ENCODE measurements at places on chromosomes 1 and 21.
A peak's percentile ranks its signal among the peaks of the same experiment; 100 is the strongest.

GRCh38 chr1:202289009-202289408 is 52.7 kb downstream of the UBE2T start:
- DNase-seq: no peak

- DNase-seq: no peak
Observed at GRCh38 chr1:17098446-17099317, 20.6 kb downstream of the PADI2 start.

DNA sequence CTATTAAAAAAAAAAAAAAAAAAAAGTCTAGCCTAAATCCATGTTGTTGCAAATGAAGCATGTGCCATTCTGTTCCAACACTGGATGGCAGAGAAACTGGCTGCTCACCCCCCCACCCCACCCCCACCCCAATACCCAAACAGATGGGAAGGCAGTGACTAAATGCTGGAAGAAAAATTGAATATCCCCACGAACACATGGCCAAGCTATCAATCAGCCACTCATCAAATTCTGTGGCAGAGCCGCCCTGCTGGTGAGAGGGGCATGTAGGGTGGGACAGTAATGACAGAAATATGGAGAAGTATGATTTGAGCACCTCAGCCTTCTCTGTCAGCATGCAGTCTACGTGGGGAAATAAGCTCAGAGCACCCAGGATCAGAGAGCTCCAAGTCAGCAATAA is 34.1 kb downstream of the OPTC start:
- no peak for DNase-seq

GRCh38 chr1:27967106-27967883 is 7.5 kb downstream of the XKR8 start:
- no peak for DNase-seq

GRCh38 chr1:31712630-31713029 is 8.8 kb upstream of the COL16A1 start:
- no peak for DNase-seq

DNA sequence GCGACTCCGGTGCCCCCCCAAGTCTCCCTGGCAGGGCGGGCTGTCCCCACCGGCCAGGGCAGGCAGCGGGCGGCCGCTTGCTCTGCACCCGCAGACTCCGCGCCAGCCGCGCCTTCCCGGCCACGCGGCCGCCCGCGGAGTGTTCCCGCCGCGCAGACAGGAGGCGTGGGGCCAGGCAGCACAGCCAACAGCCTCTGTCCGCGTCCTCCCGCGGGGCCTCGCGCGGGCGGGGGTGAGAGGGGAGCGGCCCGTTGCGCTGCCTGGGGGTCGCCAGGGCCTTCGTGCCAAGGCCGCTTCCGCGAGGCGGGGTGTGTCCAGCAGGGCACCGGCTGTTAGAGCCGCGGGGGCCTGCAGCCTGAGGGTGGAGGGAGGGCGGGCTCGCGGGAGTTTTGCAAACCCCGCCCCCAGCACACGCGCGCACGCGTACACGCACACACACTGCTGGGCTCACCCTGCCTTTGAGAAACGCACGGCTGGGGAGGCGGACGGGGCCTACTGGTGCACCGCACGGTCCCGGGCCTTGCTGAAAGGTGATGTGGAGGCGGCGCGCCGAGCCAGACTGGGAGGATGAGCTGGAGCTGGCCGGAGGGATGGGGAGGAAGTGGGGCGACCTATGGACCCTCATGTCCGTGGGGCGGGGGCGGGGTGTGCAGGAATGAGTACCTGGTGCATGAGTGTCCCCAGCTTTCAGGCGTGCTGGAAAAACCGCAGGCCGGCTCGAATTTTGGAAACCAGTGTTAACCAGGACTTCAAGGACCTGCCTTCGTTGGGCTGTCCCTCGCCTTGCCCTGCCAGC is 41.5 kb downstream of the KIAA1614 start:
- peak; percentile 72 for DNase-seq

DNA sequence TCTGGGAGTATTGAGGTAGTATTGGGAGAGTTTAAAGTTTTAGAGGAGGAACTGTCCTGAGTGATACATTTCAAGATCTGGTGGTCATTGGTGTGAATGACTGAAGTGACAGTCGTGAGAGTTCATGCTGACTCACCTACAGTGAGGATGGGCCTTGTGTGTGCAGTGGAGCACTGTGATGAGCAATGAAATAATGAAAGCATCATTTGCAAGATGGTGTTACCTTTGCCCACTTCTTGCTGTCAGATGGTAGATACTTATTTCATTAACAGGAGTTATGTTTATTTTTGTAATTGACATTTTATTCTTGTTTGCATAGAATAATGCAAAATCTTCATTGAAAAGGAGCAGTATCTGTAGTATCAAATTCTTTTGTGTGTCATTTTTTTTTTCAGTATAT is 29.0 kb downstream of the POU2F1 start:
- DNase-seq: no peak

GRCh38 chr21:25980710-25981109 is 189.9 kb downstream of the APP start:
- DNase-seq: no peak

DNA sequence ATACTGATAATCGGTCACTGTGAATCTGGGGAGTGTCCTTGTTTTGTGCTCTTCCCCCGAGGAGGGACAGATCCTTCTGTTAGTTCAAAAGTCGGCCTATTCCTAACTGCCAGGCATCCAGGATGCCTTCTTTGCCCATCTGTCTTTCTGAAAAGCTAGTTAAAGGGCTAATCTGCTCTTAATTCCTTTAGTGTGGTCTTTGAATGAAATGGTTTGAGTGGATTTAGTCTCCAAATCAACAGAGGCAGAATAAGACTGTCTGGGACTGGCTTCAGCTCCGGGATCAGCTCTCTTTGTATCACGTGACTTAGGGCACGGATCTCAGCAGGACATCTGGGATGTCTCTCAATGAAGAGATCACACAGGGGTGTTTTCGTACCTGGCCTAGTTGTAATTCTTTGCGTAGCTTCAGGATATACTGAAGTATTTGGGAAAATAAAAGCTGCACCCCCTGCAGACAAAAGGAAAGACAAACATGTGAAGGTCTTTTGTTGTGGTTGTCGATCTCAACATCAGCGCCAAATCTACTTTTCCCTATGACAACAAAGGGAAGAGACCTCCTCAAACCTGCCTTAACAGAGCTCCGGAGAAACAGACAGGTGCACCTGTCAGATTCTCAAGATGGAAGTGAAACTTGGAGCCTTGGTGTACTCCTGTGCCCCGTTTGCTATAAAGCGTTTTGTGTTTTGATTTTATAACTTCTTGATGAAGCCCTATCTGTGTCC is 97.9 kb downstream of the ERG start:
- no peak for DNase-seq

- no peak for DNase-seq
Observed at GRCh38 chr1:107326824-107327445, 186.1 kb downstream of the NTNG1 start.

- DNase-seq: no peak
Observed at GRCh38 chr1:1421147-1421906, at the start of gene ANKRD65. ANKRD65 (minus strand) TSS chr1:1421276; CDS start chr1:1421005, 271 bp downstream.

DNA sequence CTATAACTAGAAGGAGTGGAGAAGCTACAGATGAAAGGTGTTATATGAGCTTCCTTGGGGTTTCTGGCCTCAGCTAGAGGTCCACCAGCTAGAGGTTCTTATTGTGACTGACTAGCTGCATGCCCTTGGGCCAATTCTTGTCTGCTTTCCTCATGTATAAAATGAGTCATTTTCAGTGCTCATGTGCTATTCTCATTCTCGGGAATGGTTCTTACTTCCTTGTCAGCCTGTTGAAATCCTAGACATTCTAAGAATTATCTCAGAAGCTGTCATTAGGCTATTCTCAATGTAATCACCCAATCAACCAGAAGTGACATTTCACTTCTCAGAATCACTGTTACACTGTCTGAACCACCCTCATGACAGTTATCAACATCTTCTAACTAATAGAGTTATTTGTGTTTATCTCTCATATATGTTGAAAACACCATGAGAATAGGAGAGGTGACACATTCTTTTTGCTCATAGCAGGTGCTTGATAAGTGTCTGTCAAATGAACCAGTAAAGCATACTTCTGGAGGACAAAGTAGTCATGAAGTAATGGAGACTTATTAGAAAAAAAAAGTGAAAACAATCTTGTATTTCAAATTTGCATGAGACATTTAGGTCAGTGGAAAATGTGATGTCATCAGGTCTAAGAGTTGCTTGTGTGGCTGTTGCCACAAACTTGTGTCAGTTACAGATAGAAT is 122.8 kb upstream of the IVNS1ABP start:
- peak; percentile 60 for DNase-seq

- no peak for DNase-seq
Observed at GRCh38 chr1:233675446-233675845, 61.5 kb downstream of the KCNK1 start.

GRCh38 chr1:240101737-240102136 is 10.1 kb downstream of the FMN2 start:
- no peak for DNase-seq

- DNase-seq: no peak
Observed at GRCh38 chr1:11499601-11500331, 20.8 kb downstream of the DISP3 start.

- no peak for DNase-seq
Observed at GRCh38 chr1:160858097-160858496, 4.6 kb downstream of the CD244 start.

GRCh38 chr1:224092601-224093000 is 21.3 kb upstream of the FBXO28 start:
- DNase-seq: no peak

- DNase-seq: no peak
Observed at GRCh38 chr21:27555996-27556395, 589.1 kb upstream of the ADAMTS5 start.

DNA sequence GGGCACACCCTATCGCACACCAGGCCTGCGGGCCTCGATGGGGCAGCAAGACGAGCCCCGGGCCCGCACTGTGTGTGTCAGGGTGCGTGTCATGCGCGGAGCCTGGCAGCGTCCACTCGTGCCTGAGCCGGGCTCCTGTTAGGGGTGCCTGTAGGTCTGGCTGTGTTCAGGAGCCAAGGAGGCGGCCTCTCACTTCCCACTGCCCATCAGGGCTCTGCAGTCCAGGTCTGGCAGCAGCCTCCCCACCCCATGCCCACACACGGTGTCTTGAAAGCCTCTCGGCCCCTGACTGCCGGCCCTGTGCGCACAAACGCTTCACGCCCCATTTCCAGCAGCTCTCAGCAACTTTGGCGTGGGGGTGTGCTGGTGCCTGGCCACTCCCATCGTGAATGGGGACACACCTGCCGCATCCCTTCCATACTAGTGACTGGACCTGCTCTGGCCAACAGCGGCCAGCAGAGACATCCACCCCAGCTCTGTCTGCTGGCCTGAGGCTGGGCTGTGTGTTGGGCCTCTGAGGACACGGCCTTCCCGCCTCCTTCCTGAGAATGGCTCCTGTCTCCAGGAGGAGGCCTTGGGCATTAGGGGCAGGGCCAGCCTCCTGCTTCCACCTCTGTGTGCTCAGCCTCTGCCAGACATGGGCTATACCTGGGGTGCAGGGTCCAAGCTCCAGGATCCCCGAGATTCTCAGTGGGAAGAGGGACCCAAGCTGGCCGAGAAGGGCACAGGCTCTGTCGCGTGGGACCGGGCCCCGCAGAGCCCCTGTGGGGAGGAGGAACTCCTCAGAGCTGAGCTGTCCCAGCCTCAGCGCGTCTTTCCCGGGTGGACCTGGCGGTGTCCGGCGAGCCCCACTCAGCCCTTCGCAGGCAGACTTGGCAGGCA is 41.8 kb upstream of the ACTRT2 start:
- no peak for DNase-seq

DNA sequence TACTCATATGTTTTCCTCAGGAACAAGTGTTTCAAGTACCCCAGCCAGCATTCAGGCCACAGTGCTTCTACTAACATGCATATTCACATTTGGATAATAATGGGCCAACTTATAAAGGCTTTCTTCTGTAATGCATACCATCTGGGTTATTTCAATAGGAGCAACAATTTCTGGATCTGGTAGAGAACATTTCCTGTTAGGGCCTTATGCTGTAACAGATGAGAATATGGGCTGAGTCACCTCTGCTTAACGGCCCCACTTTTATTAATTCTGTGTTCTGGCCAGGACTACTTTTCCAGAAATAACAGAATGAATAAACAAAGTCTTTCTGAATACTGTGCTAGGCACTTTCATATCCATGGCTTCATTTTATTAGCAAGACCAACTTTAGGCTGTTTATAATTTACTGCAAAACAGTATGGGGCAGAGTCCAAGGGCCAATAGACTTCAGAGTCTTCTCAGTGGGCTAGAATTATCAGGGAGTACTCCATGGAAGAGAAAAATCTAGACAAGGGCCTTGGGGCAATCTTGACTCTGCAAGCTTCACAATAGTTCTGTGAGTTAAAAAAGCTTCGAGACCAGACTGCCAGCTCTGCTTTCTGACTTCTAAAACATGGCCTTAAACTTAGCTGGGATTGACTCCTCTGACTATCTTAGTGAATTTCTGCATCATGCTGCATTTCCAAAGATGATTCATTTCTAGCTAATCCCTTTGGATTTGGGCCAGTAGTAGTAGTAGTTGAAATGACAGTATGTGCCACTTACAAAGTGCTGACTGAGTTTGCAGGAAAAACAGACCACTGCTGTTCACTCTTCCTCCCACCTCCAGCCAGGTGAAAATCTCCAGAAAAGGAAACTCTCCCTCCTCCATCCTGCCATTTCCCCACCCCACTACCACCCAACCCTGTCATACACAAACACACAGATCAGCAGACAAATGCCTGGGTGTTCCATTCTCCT is 8.2 kb upstream of the SSX2IP start:
- DNase-seq: no peak

GRCh38 chr1:210415846-210416448 is 87.2 kb downstream of the HHAT start:
- no peak for DNase-seq

DNA sequence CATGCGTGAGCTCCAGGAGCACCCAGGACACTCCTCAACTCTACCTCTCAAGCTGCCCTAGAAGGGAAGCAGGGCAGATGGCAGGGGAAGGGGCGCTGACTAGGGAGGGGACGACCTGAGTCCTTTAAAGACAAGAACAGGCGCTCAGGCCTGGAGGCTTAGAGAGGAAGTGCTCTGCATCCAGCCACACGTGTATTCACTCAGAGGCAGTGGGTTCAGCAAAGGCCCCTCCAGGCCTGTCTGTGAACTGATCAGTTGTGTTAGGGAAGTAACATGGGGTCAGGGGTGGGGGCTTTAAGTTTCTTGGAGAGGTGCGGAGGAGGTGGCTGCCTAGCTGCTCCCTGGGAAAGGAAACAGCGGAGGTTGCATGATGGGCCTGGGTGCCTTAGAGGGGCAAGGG is 37.1 kb upstream of the ARF1 start:
- DNase-seq: no peak

DNA sequence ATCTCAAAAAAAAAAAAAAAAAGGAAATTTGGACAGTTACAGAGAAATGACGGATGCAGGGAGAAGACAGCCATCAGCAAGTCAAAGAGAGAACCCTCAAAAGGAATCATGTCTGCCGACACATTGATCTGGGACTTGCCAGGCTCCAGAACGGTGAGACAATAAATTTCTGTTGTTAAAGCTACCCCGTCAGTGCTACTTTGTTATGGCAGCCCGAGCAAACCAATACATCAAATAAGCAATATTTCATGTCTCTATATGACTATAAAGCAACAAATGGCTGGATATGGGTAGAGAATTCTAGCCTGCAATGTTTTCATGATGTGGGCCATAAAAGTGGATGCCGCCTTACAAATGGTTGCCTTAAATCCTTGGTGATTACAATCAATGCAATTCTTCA is 23.3 kb upstream of the FAM89A start:
- DNase-seq: no peak

- no peak for DNase-seq
Observed at GRCh38 chr1:161887730-161888287, 121.7 kb downstream of the ATF6 start.

GRCh38 chr21:42306366-42307035 is 8.7 kb downstream of the TFF3 start:
- no peak for DNase-seq
